ENCODE measurements at places on chromosomes 2 and 18. TPM values are rescaled to one million over a fixed set of nuclear protein-coding genes. Genes with fewer than 3 reads are reported as not detected.

DNA sequence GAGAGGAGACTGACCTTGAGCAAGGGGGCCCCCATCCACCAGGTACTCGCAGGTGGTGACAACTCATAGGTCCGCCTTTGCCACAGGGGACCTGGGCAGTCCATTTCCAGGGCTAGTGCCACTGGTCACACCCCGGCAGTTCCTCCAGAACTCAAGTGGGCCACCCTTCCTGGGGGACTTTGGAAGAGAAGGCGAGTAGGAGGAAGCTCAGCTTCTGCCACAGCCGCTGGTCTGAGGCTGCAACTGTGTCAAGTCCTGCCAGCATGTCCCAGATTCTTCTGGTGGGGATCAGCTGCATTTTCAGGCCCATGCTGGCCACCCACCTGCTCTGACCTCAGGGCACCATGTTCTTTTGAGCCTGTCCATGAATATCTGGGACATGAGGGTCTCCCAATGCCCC, 423.9 kb upstream of the MYT1L start:
- DNase-seq, result no peak

GRCh38 chr2:105315314-105315713, 14.2 kb downstream of the TGFBRAP1 start:
- no peak for DNase-seq

DNA sequence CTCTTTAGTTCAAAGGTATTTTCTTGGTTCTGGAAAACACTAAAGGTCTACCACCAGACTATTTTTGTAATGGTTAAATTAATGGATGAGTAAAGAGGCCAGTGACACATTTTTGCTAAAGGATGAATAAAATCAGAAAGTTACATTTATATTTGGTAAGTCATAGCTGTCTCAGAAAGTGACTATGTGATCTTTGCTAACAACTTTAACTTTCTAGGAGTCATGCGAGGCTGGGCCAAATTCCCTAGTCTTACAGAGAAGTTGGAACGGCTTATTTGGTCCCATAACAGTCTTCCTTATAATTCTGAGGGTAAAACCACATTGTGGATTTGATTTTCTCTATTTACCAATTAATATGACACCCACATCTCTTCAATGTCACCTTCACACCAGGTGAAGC, 198.1 kb downstream of the PDE1A start:
- no peak for DNase-seq

DNA sequence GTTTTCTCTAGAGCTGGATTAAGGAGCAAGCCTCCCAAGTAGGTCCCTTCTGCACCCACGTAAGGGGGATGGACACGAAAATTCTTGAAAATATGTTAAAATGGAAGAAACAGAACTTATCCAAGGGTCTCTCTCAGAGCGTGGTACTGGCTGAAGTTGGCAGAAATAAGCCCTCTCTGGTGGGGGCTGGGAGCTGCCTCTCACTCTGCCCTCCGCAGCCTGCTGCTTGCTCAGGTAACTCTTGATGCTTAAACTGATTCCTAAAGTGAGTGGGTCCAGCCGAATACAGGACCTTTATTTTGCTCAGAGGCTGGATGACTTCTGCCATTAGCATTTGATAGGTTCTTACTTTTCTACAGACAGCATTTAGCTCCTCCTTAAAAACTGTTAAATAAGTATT, 78.1 kb downstream of the SPHKAP start:
- DNase-seq, result no peak

DNA sequence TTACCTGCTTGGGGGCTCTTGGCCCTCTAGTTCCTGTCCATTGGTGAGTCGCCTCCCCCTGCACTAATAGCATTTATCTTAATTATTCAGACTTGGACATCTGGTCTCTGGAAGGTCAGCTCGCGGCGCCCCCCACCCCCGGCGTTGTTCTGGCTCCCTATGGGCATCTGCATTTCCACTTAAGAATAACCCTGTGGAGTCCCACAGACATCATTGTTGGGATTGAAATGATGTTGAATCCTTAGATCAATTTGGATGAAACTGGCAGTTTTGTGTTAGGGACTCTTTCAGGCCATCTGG, 313.8 kb upstream of the HS6ST1 start:
- peak; percentile 88 for DNase-seq

- no peak for DNase-seq
These were observed 185.0 kb upstream of the HS6ST1 start for GRCh38 chr2:128503399-128504245.

DNA sequence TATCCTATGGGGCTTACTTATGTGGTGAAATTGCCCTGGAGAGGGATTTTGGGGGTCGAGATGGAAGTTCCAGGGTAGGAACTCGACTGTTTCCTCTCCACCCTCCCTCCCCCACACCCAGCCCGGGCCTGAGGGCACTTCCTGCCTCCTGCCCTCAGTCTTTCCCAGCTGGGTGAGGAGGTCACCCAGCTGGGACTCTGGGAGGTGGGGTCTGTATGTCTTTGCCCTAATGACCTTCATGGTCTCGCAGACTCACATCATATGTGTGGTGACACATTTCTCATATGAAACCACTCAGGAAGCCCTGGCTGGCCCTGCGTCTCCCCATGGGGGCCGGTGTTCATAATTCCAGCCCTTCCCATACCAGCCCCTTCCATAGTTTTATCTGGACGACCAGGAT, 12.4 kb downstream of the ATOH8 start:
- no peak for DNase-seq

DNA sequence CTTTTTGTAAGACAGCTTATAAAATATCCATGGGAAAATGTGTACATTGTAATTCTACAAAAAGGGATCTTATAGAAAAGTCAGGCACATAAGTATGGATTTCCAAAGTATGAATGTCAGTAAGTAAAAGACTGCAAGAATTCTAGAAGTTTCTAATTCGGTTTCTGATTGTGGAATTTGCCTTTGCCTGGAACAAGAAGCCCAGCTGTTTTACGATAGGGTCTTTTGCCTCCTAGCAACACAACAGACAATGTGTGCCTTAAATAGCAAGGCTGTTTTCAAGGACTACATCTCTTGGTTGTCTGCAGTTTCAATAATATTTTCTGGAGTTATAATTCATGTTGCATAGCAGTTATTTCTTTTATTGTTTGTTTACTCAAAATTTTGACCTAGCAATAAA, 312.9 kb downstream of the MTX2 start:
- DNase-seq, result no peak

- peak; percentile 89 for DNase-seq
These were observed 212.9 kb downstream of the CYP26B1 start for GRCh38 chr2:71934595-71935261.

- peak; percentile 31 for DNase-seq
These were observed 4.7 kb upstream of the TGFA start for GRCh38 chr2:70558195-70558808.

- no peak for DNase-seq
These were observed 10.6 kb downstream of the DAW1 start for GRCh38 chr2:227881866-227882517.

GRCh38 chr2:82333697-82334096, 2029.1 kb upstream of the LRRTM1 start:
- no peak for DNase-seq

- no peak for DNase-seq
These were observed 17.4 kb downstream of the TTC39C start for GRCh38 chr18:24031916-24032315.

DNA sequence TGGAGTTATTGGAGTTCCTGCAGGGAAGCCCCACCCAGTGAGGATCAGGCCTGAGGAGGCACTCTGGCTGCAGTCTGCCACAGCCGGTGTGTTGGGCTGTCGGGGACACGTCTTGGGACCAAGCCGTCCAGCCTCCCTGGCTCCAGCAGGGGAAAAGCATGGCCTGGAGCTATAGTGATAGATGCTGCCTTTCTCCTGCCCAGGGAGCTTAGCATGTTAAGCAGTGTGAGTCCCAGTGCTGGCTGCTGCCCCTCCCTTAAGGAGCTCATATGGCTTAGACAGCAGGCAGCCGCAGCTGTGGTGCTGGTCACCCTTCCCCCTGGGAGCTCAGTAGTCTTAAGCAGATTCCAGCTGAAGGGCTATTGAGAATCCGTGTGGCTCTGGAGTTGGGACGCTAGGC, 78.9 kb downstream of the CERS6 start:
- no peak for DNase-seq

DNA sequence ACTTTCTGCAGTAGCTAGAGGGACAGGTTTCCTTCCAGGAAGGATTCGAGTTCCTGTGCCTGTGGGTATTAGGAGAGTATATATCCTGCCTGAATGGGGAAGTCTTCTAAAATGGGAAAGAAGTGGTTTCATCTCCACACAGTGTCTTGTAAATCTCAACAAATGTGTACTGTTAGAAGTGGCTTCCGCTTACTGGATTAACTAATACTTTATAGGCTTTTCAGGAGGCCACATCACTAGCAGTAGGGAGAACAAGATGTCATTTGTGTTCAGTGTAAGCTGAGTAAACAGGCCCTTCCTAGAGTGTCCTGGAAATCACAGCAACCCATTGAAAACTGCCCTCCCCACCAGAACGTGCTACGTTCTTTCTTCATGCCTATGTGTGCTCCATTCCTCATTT, 12.5 kb upstream of the POLR1B start:
- DNase-seq, result no peak

DNA sequence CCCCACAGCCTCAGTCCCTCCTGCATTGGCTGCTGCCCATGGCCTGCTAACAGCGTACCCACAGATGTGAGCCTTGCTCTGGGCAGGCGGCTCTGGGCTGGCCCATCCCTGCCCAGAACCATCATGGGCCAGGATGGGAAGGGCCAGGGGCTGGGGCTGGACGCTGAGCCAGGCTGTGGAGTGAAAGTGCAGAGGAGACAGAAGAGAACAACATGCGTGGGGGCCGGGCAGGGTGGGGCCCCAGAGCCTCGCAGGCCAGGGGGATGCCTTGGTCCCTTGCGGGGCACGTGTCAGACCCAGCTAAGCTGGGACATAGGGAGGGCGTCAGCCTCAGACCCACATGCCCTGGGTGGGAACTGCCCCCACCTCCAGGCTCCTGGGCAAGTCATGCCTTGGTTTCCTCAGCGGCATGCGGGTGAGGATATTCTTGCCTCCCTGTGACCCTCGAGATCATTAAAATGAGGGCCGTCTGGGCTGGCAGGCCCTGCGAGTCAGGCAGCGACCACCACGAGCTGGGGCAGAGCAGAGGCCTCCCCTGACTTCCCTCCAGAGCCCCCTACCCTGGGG, 27.3 kb downstream of the GPC1 start:
- no peak for DNase-seq

- no peak for DNase-seq
These were observed 9.7 kb downstream of the FAM98A start for GRCh38 chr2:33589444-33589843.

- no peak for DNase-seq
These were observed 136.2 kb upstream of the ALPP start for GRCh38 chr2:232242316-232242715.

- no peak for DNase-seq
These were observed 74.6 kb downstream of the CD8B2 start for GRCh38 chr2:106561803-106562202.

GRCh38 chr2:219423652-219424377, 5.6 kb downstream of the DES start:
- no peak for DNase-seq

DNA sequence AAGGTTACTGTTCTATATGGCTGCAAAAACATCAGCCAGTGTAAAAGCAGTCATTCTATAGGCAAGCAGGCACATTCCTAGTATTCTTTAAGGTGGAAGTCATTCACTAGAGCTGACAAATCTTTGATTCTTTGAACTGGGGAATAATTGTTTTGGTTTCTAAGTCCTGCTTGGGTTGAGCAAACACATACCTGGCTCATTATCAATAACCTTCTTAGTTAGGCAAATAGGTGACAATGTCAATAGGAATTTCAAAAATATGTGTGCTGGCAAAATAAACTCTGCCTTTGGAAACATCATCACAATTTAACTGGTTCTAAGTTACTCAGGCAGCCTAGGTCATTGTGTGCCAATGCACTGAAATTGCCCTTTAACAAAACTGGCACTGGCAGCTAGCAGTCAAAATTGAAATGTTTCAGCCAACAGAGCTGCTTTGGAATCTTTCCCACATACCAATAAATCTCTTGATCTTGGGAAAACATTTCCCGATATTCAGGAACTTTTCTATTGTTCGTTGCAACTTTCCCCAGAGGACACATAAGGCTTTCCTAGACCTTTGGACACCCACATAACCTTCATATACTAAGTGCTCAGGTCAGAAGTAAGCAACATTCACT, 402.0 kb upstream of the MMADHC start:
- DNase-seq, result no peak

- no peak for DNase-seq
These were observed 33.2 kb downstream of the KCNS3 start for GRCh38 chr2:17911491-17912260.

GRCh38 chr2:68726608-68727367, 7.8 kb upstream of the ARHGAP25 start:
- DNase-seq, result no peak

GRCh38 chr2:40851661-40852060, 399.8 kb upstream of the SLC8A1 start:
- DNase-seq, result no peak

- DNase-seq, result no peak
These were observed 229.0 kb upstream of the UBE2E3 start for GRCh38 chr2:180751306-180751920.

GRCh38 chr2:31277621-31278020, 43.7 kb downstream of the EHD3 start:
- no peak for DNase-seq

DNA sequence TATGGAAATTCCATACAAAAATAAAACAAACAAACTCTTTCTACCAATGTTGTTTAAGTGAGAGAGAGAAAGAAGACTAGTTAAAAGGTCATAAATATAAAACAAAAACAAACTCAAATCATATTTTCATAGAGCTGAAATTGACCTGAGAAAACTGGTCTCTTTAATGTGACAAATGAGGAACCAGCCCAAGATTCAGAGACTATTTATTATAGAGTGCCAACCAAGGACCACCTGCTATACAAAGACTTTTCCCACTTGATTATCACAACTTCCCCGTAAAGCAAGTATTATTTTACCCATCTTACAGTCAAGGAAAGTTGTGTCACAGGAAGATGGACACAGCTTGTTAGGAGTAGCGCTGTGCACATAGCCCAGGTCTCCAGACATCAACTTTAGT, 13.3 kb downstream of the ANKRD44 start:
- DNase-seq, result no peak

DNA sequence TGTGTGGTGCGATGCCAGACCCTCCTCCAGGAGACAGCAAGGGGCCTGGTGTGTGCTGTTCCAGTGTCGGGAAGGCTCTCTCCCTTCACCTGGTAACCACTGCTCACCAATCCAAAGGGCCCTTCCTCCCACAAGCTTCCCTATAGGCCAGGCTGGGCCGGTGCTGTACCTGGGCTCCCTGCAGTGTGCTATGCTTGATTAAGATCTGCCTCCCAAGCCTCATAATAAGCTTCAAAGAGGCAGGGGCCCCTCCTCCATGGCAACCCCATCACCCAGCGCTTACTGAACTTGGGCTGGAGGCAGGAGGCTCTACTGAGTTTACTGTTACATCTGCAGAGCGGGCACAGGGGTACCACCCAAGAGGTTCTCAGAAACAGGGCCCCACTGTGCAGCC, 4.5 kb upstream of the MAL start:
- no peak for DNase-seq

Gene TCF7L1
- 23.2 TPM for total RNA-seq

Gene STPG4
- not detected for total RNA-seq

Gene DYNAP
- not detected for total RNA-seq

Gene CD8B
- 0.65 TPM for total RNA-seq

Gene SRD5A2
- total RNA-seq, result not detected

Gene ATAD2B
- 12.6 TPM for total RNA-seq

Gene TRIM43
- not detected for total RNA-seq

Gene UGT1A10
- total RNA-seq, result not detected

Gene PROKR1
- not detected for total RNA-seq

Gene HNMT
- total RNA-seq, result 11.2 TPM
